Renal cortical epithelial cell (primary cell): ENCODE measurements at places on chromosomes 3 and 15.

- DNase-seq = peak; percentile 100
Observed at GRCh38 chr3:177478170-177478867, 281.0 kb upstream of the TBL1XR1 start.

- peak; percentile 2 for DNase-seq
Observed at GRCh38 chr3:154898443-154898842, 181.7 kb upstream of the MME start.

GRCh38 chr3:89098964-89099585 is 8.3 kb upstream of the EPHA3 start:
- peak; percentile 52 for DNase-seq

GRCh38 chr15:79315623-79316328 is 4.9 kb downstream of the TMED3 start:
- no peak for DNase-seq

DNA sequence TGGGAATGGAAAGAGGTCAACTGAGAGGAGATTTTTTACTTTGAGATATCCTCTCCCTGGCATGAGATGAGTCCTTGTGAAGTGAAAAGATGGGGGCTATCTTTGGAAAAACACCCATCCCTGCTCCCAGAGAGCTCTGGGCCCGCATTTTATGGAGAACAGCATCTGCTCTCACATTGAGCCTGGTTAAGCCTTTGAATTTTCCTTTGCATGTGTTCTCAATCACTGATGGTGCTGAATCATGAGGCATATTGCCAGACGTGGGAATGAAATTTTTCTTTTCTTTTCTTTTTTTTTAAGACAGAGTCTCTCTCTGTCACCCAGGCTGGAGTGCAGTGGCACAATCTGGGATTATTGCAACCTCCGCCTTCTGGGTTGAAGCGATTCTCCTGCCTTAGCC is 24.4 kb downstream of the TMEM45A start:
- DNase-seq = no peak

DNA sequence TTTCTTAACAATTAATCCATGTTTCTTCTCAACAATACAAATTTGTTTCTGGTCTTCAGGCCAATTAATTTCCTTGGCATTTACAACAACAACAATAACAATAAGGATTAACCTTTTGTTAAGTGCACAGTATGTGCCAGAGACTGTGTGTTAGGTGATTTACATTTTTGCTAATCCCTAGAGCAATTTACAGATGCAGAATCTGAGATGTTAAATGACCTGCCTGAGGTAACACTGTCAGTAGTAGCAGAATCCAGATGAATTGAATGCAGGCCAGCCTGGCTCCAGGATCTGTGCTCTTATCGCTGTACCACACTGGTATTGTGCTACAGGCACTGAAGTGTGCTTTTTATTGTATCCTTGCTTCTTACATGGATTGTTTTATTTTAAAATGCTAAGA is 122.2 kb downstream of the MEIS2 start:
- DNase-seq = no peak

GRCh38 chr3:72582211-72582878 is 265.9 kb downstream of the SHQ1 start:
- DNase-seq = peak; percentile 65

DNA sequence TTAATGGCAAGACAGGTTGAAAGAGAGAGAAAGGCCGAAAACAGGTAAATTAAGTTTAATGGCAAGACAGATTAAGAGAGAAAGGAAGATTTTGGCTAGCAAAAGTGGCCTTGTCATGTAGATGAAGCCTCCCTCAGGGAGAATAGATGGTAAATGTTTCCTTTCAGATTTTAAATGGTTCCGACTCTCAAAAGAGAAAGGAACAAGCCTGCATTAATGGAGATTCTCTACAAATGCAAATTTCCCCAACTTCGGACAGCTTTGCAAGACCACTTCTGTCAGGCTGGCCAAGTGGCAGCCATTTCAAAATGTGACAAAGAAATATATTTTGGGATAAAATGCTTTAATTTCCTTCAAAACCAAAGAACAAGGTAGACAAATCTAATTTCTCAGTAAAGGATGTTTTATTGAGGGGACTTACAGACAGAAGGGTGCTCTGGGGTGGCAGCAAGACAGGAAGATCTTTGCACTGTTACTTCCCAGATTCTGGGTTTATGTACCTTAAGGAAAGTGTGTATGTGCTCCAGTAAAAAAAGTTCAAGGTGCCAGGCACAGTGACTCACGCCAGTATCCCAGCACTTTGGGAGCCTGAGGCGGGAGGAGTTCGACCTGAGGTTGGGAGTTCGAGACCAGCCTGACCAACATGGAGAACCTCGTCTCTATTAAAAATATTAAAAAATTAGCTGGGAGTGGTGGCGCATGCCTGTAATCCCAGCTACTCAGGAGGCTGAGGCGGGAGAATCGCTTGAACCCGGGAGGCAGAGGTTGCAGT is 626.3 kb upstream of the NAALADL2 start:
- DNase-seq = no peak

DNA sequence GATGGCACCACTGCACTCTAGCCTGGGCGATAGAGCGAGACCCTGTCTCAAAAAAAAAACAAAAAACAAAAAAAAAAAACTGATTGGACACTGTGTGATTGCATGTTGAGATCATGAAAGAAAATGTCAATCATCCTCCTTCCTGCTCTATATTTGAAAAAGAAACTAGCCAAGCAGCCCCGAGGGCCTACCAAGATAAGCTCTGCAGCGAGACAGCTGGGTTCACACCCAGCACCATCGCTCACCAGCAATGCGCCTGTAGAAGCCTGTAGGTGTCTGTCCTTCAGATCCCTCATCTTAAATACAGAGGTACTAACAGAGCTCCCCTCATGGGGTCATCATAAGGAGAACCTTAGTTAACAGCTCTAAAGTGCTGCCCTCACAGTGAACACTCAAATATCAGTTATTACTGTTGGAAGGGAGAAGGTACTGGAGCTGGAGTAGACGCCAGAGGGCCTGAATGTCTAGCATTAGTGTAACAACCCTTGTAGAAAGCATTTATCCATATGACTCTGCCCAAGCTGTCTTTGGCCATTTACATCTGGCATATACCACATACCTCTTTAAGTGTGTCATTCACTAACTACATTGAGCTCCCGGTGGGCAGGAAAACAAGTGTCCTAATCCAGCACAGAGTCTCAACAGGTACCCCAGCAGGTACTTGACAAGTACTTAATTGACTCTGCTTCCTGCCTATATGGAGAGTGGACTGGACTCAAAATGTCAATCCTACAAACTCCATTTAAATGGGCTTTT is 22.9 kb downstream of the MYLK start:
- DNase-seq = no peak

- no peak for DNase-seq
Observed at GRCh38 chr3:16346413-16347081, 81.5 kb downstream of the OXNAD1 start.

- peak; percentile 44 for DNase-seq
Observed at GRCh38 chr3:117322866-117323265, 613.3 kb downstream of the TUSC7 start.

- no peak for DNase-seq
Observed at GRCh38 chr15:50151476-50151875, 30.5 kb upstream of the SLC27A2 start.

DNA sequence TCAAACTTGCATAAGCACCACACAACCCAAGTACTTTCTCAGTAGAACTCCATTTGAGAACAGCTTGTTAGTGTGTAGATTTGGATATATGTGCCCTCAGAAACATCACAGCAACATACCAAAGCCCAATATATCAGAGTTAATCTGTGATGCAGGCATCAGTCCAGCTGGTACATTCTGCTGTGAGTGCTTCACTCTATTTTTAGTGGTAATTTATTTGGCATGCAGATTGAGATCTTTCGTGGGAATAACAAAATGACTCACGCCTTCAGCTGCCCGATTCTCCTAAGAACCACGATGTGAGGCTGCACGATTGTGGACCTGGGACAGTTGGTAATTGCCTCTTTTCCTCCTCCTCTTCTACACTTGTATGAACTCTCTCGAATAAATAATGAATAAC is 730.7 kb downstream of the SQOR start:
- peak; percentile 20 for DNase-seq

GRCh38 chr3:142244056-142244455 is 18.7 kb upstream of the GK5 start:
- no peak for DNase-seq

GRCh38 chr3:59191651-59192050 is 141.8 kb upstream of the CFAP20DC start:
- no peak for DNase-seq

DNA sequence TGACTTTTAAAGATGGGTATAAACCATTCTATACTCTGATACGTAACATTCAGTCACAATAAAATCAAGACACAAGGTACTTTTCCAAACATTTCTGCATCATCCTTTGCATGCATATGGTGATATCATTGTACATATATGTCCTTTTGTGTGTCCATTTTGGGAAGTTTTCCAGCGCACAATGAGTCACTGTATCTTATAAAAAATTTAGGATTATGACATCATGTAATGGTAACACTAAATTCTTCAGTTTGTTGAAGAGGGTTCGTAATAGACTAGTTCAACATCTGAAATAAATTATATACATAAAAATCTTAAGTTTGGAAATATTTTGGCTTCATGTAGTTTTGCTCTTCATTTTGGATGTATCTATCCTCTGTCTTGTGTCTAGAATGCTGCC is 480.9 kb downstream of the ROBO1 start:
- no peak for DNase-seq

GRCh38 chr3:172951511-172951910 is 189.5 kb downstream of the SPATA16 start:
- DNase-seq = no peak

GRCh38 chr3:52088445-52089367 is 32.3 kb upstream of the DUSP7 start:
- peak; percentile 73 for DNase-seq

DNA sequence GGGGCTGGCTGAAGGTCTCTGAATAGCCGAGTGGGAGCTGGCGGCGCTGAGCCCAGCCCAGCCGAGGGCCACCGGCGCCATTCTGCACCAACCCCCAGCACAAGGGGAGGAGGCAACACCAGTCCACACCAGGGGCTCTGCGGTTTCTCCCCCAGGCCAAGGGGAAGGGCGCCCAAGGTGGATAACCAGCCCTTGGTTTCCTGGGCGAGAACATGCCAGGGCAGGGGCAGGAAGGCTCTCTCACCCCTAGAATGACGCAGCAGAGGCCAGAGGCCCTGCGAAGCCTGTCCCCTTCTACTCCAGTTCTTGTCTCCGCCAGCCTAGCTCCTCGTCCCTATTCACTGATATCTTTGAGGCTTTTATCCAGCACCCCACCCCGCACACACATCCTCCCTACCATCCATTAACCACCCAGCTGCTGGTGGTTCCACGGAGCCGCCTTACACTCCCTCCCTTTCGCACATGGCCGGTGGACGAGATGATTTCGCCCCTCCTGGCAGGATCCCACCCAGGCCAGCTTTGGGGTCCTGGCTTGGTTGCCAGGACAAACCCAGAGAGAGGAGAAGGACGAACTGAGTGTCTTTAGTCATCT is 1.3 kb downstream of the RBPMS2 start:
- no peak for DNase-seq

- no peak for DNase-seq
Observed at GRCh38 chr3:122031123-122031468, 9.0 kb upstream of the ILDR1 start.

DNA sequence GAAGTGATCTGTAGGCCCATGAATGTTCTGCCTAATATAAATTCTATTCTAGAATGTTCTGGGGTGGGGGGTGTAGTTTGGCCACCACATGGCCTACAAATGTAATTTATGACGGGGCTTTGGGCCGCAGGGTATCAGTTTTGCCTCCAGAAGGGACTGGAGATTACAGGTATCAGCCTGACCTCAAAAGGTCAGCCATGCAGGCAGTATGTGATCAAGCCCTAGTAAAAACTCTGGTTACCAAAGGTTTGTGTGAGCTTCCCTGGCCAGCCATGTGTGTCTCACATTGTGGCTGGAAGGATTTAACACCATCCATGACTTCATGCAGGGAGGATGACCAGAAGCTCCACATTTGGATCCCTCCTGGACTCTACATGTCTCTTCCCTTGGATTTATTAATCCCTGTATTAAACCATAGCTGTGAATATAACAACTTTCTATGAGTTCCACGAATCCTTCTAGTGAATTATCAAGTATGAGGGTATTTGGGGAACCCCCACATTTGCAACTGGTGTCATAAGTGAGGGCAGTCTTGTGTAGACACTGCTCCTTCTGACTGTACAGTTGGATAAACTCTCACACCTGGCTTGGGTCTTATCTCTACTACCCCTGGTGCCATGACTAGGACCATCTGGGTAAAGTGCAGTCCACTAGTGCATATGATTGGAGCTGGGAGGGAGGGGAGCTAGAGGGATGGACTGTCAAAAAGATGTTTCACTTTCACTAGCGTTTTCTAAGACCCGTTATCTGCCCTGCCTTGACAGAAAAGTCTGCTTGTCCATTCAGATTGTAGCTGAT is 50.0 kb upstream of the RFX7 start:
- DNase-seq = no peak

DNA sequence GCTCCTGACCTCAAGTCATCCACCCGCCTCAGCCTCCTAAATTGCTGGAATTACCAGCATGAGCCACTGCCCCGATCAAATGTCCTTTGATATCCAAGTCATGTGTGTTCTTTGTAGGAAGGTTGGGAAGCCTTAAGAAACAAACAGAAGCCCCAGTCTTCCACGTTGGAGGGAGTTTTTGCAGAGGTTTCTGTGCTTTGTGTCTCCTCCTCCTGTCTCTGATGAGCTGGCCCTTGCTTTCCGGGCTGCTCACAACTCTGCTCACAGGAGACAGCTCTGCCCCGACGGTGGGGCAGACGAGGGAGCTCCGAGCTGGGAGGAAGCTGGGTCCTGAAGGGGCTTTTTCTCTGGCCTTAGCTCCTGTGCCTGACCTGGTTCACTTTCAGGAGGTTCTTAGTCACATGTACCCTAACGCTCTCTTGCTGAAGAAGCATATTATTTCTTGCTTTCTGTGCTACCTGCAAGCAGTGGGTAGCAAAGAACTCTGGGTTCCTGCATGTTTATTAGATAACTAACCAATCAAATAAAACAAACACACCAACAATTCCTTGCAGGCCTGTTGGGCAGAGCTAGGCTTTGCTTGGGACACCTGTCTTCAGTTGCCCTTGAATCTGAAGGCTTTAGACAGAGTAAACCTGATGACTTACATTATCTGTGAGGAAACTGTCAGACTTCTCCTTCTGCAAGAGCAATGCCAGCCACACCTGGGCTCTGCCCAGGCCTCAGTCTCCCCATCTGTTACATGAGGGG is 52.6 kb upstream of the SMAD6 start:
- DNase-seq = no peak

GRCh38 chr3:45950686-45951600 is 7.7 kb downstream of the CXCR6 start:
- DNase-seq = no peak
